ENCODE measurements at places on chromosomes 7 and 10. TPM values are rescaled to one million over a fixed set of nuclear protein-coding genes. Genes with fewer than 3 reads are reported as not detected.

CTAGE6 gene
- 1.9 TPM for total RNA-seq

TRRAP gene
- total RNA-seq: 60.0 TPM

PRKAR2B gene
- total RNA-seq: 1.4 TPM

- DNase-seq: no peak
- H3K4me1 ChIP-seq: peaks cover 16% of the 10 kb centered on the region
- no peaks in the 10 kb centered on the region for H3K36me3 ChIP-seq
- no peaks in the 10 kb centered on the region for H3K27me3 ChIP-seq
- peak overlapping the region; percentile 86 for H3K4me3 ChIP-seq
Observed at GRCh38 chr7:1160670-1161021, 650 bp upstream of the ZFAND2A start.

Measured in activated naive CD8-positive, alpha-beta T cell treated with anti-CD3 and anti-CD28 coated beads, Interleukin-2, amount 10 ng/mL, durations not matched to agents 7 days and 5 days (primary cell).